Thoracic aorta (tissue), 2 donors: ENCODE measurements at places on chromosomes 6 and 20. TPM values are rescaled to one million over a fixed set of nuclear protein-coding genes. Genes with fewer than 3 reads are reported as not detected.

Gene TREM2
- 9.8 TPM for total RNA-seq

GRCh38 chr6:36727505-36728021 is 29.9 kb downstream of the RAB44 start:
- H3K4me1 ChIP-seq = no peaks in the 10 kb centered on the region
- no peaks in the 10 kb centered on the region for H3K27me3 ChIP-seq
- no peak overlapping the region for H3K4me3 ChIP-seq
- no peak overlapping the region for H3K27ac ChIP-seq
- H3K36me3 ChIP-seq = no peaks in the 10 kb centered on the region

DNA sequence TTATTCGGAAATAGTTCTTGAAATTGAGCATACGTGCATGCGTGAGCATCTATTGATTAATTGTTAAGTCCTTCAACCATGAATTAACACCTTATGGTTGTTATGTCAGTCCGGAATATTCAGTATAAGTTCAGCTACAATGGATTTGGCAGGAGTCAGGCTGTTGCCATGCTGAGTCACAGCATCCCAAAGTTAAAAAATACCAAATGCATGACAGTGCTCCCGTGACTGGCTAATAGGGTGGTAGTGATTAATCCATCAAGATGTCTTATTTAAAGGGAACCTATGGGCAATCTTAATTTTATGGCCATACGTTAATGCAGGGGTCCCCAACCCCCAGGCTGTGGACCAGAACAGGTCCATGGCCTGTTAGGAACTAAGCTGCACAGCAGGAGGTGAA is 10.5 kb downstream of the RAE1 start:
- no peak for DNase-seq
- no peak overlapping the region for H3K4me3 ChIP-seq
- H3K4me1 ChIP-seq = no peaks in the 10 kb centered on the region
- H3K36me3 ChIP-seq = peaks cover 17% of the 10 kb centered on the region
- no peak overlapping the region for H3K27ac ChIP-seq
- H3K27me3 ChIP-seq = no peaks in the 10 kb centered on the region

DNA sequence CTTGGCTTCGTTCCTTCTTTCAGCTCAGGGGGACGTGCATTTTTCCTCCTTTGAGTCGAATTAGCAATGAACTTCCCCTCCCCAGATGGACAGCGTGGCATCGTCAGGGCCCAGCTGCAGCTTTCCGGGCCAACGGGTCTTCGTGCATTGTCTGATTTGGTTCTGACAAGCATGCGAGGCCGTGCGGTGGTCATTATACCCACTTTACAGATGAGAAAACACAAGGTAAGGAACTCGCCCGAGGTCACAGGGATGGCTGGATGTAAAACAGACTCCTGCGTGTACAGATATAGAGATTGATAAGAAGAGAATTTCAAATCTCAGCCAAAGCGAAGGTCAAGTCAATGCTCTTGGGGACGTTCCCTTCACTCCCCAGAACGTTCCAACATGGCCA is 187.6 kb upstream of the SULF2 start:
- H3K4me1 ChIP-seq = no peaks in the 10 kb centered on the region
- H3K27ac ChIP-seq = no peak overlapping the region
- H3K27me3 ChIP-seq = no peaks in the 10 kb centered on the region
